ENCODE measurements at places on chromosomes 1 and 21.

GRCh38 chr1:69852706-69853105 lies 285.0 kb downstream of the LRRC7 start:
- DNase-seq, result no peak

GRCh38 chr1:70963374-70963773 lies 84.2 kb downstream of the PTGER3 start:
- DNase-seq, result no peak

GRCh38 chr1:153250166-153250565 lies 9.3 kb upstream of the LORICRIN start:
- DNase-seq, result no peak

DNA sequence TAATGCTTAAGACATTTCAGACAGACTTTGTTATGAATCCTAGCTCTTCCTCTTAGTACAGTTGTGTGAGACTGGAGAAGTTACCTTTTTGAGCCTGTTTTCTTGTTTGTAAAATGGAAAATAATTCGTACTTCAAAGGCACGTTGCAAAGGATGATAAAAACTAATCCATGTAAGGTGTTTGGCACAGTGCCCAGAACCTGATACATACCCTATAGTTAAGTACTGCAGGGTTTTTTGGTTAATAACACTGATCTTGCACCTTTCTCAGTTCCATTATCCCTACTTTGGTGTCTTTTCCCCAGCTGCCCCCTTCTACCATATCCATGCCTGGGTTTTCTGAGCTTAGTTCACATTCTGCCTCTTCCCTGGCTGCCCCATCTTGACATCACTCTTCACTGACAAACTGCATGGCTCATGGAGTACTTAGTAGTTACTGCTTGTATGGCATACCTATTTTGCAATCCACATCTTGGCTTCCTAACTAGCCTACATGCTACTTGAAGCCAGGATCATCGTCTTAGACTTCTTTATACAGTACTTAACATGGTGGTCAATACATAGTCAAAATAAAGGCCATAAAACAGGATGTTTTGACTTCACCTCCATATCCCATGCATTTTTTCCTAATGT lies 10.1 kb downstream of the CCDC185 start:
- DNase-seq, result peak; percentile 48

DNA sequence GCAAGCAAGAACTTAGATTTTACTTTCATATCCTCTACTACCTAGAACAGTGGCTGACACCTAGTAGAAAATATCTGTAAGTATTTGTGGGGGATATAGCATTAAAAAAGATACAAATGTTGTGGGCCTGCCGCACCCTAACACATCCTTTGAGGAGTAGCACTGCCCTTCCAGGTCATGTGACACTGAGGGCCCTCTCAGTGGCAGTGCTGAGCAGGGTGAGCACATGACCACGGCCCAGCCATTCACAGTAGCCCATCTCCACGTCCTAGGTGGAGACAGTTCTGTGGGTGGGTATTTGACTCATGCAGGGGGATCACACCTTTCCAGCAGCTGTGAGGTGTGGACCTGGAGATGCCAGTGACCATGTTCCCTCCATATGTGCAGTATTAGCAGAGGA lies 108.9 kb downstream of the OMA1 start:
- DNase-seq, result no peak

DNA sequence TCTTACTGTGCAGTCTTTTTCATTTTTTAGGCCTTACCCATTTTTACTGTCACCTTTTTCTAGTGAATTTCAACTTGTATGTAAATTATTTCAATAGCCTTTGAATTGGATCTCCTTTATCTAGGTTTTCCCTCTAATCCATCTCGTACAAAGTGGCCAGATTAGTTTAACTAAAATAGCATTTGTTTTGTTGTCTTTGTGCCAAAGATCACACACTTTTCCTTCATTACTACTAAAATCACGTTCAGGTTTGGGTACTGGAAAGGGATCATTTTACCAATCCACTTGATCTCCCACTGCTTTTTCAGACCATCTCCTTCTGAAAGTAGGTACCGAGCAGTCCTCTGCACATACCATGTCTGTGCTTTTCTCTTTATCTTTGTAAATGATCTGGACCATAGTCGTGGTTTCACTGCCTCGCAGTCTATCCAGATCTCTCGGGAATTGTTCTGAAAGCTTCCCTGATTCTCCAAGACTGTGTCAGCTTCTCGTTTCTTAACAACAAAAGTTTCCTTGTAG lies 20.1 kb downstream of the KDM1A start:
- DNase-seq, result no peak

- DNase-seq, result no peak
Measured at GRCh38 chr1:227102056-227102455, 162.0 kb downstream of the COQ8A start.

GRCh38 chr1:67793562-67793961 lies 39.7 kb downstream of the GNG12 start:
- no peak for DNase-seq

GRCh38 chr1:156591432-156592157 lies at the start of gene NAXE:
Gene NAXE, plus strand, starts transcription at chr1:156591776. Its CDS starts 29 bp downstream, at chr1:156591805.
- peak; percentile 75 for DNase-seq

DNA sequence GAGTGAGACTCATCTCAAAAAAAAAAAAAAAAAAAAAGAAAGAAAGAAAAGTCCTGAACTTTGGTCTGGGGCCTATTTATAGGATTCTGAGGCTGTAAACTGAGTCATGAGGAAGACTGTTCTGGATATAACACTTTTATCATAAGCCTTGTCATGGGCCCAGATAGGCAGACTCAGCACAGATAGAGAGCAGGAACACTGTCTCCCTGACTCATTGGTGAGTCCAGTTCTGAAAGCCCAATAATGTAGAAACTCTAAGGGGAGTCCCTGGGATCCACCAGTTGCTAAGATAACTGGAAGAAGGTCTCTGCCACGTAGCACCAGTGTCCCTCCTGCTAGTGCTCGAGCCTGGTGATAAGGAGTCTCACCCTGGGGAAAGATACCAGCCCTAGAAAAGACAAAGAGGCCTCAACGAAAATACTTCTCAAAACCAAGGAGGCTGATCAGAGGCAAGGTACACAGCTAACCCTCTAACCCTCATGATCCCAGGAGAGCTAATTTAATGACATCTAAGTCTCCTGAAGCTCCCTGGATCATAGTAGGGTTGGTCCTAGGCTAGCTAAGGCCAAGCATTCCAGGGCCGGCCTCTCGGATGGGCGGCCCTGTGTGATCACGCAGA lies 43.5 kb downstream of the LPAR3 start:
- DNase-seq, result no peak
